ENCODE measurements at places on chromosomes 2 and 18.
A peak's percentile ranks its signal among the peaks of the same experiment; 100 is the strongest.

GRCh38 chr2:127619877-127620705 is 25.9 kb upstream of the GPR17 start:
- DNase-seq: no peak

DNA sequence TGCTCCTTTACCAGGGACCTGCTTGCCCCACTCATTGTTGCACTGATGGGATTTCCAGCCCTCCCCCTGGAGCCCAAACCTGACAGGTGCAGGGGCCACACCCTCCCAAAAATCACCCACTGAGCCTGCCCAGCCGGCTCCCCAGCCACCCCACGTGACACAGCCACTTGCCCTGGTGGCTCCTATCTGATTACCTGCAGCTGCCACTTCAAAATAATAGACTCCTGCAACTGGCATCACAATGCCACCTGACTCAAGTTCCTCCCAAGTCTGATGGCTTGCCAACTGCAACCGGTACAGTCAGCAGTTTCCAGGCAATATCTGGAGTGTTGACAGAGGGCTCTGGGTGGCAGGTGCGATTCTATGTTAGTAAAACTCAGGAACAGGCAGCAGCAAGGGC is 66.2 kb downstream of the CRACDL start:
- no peak for DNase-seq

DNA sequence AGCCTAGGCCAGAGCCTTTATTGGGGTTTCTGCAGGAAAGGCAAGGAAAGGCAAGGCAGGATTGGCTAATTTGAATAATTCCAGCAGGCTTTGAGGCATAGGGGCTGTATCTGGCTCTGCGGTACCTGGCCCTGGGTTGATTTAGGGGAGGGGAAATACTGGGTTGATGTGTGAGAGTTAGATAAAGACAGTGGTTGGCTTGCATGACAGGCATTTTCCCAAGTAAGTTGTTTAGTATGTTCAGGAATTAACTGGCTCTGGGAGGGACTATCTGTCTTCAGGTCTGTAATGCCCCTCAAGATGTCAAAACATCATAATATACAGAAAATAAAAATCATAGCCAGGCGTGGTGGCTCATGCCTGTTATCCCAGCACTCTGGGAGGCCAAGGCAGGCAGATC is 98.7 kb downstream of the UBR3 start:
- no peak for DNase-seq

DNA sequence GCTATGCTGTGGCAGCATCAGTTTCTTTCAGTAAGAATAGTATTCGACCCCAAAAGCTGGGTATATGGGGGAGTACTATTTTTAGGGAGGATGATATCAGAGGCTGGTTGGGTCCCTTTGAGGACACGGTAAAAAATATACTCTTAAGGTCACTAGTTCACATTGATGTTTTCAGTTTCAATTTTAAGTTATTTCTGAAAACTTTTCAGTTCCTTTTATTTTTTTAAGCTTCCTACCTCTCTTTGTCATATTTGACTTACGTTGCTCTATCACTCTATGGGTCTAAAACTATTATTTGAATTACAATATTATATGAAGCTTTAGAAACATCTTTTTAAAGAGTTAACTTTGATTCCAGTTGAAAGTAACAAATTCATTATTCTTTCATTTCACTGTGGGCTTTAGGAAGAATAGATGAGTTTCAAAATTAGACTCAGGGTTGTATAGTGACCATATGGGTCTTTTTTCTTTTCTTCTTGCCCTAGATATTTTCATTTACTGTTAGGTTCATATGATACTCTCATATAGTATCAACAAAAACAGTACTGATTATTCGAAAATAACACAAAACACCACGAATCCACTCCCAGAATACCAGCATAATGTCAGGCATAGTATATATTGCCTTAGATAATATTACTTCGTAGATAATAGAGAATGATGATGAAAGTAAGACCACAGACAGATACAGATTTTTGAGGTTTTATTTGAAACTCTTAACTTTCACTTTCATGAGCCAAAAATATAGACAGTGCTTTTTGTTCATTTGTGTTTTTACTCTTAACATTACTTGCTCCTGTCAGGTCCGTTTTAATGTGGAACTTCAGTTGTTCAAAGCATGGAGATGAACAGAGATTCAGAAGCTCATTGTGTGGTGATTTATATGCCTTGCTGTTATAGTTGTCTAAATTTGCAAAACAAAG is 9.8 kb downstream of the RMDN2 start:
- DNase-seq: no peak

DNA sequence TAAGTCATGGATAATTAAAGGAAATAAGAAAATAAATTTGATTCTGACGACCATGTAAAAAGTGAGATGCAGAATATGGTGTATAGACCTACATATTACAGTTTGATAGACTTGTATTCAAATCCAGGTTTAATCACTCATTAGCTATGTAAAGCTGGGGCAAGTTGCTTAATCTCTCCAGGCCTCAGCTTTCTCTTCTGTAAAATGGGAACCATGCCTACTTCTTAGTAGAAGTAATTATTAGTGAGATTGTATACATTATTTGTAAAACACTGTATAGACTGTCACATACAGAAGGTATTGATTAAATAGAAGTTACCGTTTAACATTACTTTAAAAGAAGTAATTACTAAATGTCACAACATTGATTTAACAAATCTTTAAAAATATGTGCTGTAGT is 392.2 kb downstream of the STK39 start:
- DNase-seq: no peak

- DNase-seq: peak; percentile 35
Measured at GRCh38 chr2:132668189-132668823, 1.7 kb downstream of the LYPD1 start.

DNA sequence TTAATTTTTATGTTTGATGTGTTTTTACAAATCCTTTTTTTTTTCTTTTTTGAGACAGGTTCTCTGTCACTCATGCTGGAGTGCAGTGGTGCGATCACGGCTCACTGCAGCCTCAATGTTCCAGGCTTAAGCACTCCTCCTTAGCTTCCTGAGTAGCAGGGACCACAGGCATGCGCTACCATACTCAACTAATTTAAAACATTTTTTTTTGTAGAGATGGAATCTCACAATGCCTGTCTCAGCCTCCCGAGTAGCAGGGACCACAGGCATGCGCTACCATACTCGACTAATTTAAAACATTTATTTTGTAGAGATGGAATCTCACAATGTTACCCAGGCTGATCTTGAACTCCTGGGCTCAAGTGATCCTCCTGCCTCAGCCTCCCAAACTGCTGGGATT is 3.2 kb downstream of the NOTO start:
- peak; percentile 71 for DNase-seq

DNA sequence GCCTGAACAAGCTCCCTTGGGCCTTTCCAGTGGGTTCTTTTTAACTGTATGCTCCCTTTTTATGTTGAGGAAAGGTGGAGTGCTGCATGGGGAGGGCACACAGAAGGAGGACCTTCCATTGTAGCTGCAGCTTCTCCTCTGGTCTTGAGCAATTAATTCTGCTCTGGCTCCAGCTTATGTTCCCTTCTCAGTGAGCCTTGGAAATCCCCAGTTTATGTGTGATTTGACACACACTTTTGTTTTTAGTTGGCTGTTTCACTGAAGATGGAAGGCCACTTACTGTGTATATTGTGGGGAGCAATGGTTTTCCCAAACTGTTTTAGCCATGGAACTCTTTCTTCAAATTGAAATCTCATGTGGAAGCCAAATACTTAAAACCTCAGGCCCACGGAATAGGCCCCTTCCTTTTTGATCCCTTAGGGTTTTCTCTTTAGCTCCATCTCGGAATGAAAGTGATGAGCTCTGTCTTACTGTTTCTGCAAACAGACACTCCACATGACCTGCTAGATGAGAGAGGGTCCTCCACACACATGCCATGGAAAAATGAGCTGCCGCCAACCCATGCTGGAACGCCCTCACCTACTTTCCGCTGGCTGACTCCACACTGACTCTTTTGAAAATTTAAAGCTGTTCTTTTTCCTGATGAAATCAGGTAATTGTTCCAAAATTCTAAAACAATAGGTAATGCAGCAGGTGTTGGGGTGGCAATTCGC is 280.9 kb upstream of the SIX2 start:
- no peak for DNase-seq

GRCh38 chr2:7165736-7166135 is 248.5 kb downstream of the RNF144A start:
- peak; percentile 46 for DNase-seq

DNA sequence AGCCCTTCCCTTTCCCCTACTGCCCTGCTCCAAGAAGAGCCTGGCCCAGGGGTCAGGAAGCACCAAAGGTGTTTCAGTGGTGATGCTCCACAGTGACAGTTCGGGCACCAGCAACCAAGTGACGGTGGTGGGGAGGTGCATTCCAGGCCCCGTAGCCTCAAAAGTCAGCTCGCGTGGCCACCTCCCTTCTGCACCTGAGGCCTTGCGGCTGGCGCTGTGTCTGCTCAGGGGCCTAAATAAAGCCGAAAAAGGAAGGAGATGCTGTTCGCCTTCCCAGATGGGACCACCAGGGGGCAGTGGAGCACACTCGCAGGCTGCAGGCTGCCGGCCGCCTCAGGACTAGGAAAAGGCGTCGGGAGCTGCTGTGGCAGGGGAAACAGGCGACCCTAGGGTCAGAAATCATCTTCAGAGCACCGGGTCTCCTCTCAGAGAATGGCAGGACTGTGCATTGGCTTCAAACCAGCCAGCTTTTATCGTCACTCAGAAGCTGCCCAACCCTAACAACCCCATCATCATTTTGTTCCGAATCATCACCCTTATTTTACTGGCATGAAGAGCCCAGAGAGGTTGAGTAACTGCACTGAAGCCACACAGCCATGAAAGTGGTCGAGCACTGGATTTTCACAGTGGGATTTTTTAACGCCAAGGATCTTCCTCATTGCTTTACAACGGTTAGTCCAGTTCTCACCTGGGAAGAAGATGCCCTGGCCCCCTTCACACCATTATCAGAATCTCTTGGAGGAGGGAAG is 213.0 kb upstream of the CELF4 start:
- DNase-seq: peak; percentile 19

- DNase-seq: no peak
Measured at GRCh38 chr2:11767779-11768178, 21.3 kb downstream of the LPIN1 start.

- DNase-seq: no peak
Measured at GRCh38 chr2:13581471-13581870, 864.7 kb downstream of the TRIB2 start.

- DNase-seq: no peak
Measured at GRCh38 chr18:71583252-71583651, 960.9 kb downstream of the CBLN2 start.

GRCh38 chr18:26134107-26134506 is 438 bp downstream of the PSMA8 start:
- no peak for DNase-seq

- no peak for DNase-seq
Measured at GRCh38 chr2:236787885-236788284, 218.3 kb downstream of the ACKR3 start.

- no peak for DNase-seq
Measured at GRCh38 chr18:75123113-75123512, 85.8 kb downstream of the PTGR3 start.

DNA sequence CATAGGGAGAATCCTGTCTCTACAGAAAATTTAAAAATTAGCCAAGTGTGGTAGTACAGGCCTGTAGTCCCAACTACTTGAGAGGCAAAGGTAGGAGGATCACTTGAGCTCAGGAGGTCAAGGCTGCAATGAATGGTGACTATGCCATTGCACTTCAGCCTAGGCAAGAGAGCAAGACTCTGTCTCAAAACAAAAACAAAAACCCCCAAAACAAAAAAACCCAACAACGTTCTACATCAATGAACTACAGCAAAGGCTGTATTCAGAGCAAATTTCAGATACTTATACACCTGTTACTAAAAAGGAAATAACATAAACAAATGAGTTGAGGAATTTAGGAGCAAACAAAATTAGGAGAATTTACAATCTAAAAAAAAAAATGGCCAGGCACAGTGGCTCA is 22.6 kb downstream of the YES1 start:
- no peak for DNase-seq

GRCh38 chr2:112229348-112229747 is 25.5 kb downstream of the ZC3H8 start:
- no peak for DNase-seq

- no peak for DNase-seq
Measured at GRCh38 chr2:233538741-233539140, 27.8 kb downstream of the USP40 start.

GRCh38 chr18:39414009-39414700 is 1848.6 kb upstream of the CELF4 start:
- DNase-seq: peak; percentile 12

GRCh38 chr2:100919316-100919715 is 82.8 kb upstream of the RPL31 start:
- no peak for DNase-seq

- DNase-seq: no peak
Measured at GRCh38 chr2:132437852-132438669, 21.5 kb downstream of the GPR39 start.

DNA sequence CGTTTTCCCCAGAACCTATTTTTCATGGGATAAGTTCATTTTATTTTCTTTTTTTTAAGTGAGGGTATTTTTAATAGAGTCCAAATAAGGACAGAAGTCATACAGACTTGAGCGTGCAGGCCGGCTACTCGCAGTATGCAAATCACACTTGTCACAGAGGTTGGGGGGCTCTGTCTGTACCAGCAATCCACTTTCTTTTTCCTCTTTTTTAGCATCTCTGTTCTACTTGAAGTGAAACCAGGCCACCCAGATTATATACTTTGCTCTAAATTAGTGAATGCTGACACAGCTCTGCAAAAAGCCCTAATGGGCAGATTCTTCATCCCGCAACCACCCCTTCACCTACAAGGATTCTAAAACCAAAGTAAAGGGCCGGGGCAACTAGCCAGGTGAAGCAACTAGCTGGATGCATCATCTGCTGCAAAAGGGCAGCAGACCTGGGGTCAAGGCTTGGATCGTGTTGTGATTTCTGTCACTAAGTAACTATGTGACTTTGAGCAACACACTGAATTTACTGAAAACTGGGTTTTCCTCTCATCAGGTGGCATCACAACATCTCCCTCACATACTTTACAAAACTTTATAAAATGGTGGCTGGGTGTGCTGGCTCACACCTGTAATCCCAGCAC is 18.4 kb downstream of the KDSR start:
- DNase-seq: no peak

Data from fibroblast of upper back skin (primary cell).